ENCODE measurements at places on chromosomes 6 and 20. TPM values are rescaled to one million over a fixed set of nuclear protein-coding genes. Genes with fewer than 3 reads are reported as not detected.
A peak's percentile ranks its signal among the peaks of the same experiment; 100 is the strongest.

The MARCKS gene
- total RNA-seq = 126 TPM

The NINL gene
- total RNA-seq = 34.4 TPM

The SCRT2 gene
- 0.14 TPM for total RNA-seq

The ZBTB22 gene
- total RNA-seq = 14.7 TPM

The MUC21 gene
- total RNA-seq = not detected

- H3K4me3 ChIP-seq = no peak overlapping the region
- no peaks in the 10 kb centered on the region for H3K27me3 ChIP-seq
- DNase-seq = no peak
- H3K36me3 ChIP-seq = no peaks in the 10 kb centered on the region
- H3K27ac ChIP-seq = no peak overlapping the region
- H3K4me1 ChIP-seq = 0 out of 2 replicates have a peak, but pooled peaks cover 2% of the 10 kb centered on the region
Observed at GRCh38 chr6:92648364-92649086, 770.8 kb downstream of the EPHA7 start.

DNA sequence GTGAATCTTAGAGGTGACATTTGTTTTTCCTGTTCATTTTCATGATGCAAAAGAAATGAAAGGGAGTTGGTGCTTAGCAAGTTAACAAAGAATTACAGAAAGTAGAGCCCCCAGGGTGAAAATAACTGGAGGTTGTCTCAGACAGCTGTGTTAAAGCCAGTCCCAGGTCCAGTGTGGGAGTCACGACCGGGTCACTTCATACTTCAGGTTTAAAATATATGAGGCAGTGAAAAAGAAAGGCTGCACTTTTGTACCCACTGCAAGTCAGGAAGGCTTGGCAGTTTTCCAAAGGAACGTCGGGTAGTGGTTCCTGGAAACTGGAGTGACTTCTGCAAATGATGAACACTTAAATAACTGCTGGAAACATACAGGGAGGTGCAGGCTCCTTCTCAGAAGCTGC is 91.5 kb upstream of the THBS2 start:
- H3K36me3 ChIP-seq = no peaks in the 10 kb centered on the region
- no peak for DNase-seq
- H3K4me3 ChIP-seq = no peak overlapping the region
- H3K4me1 ChIP-seq = no peaks in the 10 kb centered on the region
- no peak overlapping the region for H3K27ac ChIP-seq

DNA sequence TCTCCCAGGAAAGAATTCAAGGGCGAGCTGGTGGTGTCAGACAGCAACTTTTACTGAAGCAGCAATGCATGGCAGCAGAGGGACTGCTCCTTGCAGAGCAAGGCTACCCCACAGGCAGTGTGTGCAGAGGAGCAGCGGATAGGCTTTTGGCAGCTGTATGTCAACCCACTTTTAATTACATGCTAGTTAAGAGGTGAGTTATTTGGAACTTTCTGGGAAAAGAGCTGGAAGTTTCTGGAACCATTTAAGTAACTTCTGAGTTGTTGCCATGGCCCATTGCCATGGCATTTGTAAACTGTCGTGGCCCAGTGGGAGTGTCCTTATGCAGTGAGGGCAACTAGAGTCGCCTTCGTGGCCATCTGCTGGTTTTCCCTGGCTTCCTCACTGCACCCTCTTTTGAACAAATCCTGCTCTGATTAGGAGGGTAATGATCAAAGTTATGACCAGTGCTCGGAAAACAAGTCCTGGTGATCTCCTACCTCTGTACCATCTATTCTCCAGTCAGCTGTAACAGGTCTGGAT is 34.0 kb downstream of the BPIFB4 start:
- peaks cover 8% of the 10 kb centered on the region for H3K27me3 ChIP-seq
- H3K27ac ChIP-seq = no peak overlapping the region
- H3K4me1 ChIP-seq = no peaks in the 10 kb centered on the region

DNA sequence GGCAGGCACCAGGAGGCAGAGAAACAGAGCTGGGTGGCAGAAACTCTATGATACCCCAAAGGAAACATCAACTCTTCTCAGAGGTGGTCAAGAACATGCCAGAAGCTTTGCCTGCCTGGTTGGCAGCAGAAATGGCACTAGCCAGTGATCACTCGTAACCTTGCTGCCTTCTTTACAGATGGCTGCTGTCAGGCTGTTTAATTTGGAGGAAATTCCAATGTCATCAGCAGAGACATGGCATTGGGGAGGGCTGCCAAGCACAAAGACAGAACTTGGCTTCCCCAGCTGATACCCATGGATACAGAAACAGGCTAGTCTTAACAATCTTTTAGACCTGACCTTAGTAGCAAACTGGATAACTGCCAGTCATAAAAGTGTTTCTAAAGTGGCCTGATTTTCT is 153.6 kb downstream of the GMPR start:
- no peaks in the 10 kb centered on the region for H3K27me3 ChIP-seq
- H3K27ac ChIP-seq = no peak overlapping the region
- no peaks in the 10 kb centered on the region for H3K4me1 ChIP-seq
- no peak overlapping the region for H3K4me3 ChIP-seq
- H3K36me3 ChIP-seq = no peaks in the 10 kb centered on the region

DNA sequence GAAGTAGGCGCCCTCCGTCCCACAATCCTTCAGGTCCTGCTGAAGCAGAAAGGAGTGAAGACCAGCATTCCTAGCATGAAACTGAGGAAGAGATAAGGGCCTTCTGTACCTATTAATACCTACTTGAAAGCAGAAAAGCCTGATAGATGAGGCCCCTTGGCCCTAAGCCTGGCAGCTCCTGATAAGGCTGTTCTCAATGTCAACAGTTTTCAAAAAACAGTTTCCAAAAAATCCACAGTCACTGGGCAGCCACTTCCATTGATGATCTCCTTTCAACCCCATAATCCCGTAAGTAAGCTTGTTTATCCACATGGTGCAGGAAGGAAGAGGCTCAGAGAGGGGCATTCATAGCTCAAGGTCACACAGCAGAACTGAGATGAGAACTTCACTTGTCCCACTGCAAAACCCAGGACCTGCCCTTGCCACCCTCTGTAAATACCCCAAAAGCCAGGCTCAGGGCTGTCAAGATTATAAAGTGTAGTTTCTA is 2.8 kb upstream of the E2F1 start:
- H3K4me1 ChIP-seq = peaks cover 27% of the 10 kb centered on the region
- H3K4me3 ChIP-seq = no peak overlapping the region
- no peak for DNase-seq
- H3K27me3 ChIP-seq = peaks cover 30% of the 10 kb centered on the region
- no peaks in the 10 kb centered on the region for H3K36me3 ChIP-seq

GRCh38 chr6:37308069-37308815 is 45.5 kb upstream of the RNF8 start:
- no peak overlapping the region for H3K27ac ChIP-seq
- no peaks in the 10 kb centered on the region for H3K27me3 ChIP-seq
- H3K4me3 ChIP-seq = no peak overlapping the region
- no peak for DNase-seq

DNA sequence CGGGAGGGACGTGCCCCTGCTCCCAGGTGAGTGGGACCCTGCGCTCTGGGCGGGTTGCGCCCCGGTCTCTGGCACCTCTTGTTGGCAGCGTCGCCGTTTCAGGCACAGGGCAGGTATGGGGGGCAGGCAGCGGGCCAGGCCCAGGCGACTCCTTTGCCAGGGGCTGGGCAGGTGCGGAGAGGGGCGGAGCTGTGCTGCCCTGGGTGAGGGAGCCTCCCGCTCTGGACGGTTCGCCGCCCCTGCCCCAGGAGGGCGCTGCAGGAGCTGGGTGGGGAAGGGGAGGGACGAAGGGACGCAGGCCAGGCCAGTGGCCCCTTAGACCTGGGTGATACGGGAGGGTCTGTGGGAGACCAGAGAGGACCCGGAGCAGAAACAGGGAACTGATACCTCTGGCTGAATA is 663.9 kb upstream of the DEFB115 start:
- H3K4me3 ChIP-seq = no peak overlapping the region
- DNase-seq = peak; percentile 69
- no peaks in the 10 kb centered on the region for H3K27me3 ChIP-seq
- no peaks in the 10 kb centered on the region for H3K4me1 ChIP-seq
- no peak overlapping the region for H3K27ac ChIP-seq

DNA sequence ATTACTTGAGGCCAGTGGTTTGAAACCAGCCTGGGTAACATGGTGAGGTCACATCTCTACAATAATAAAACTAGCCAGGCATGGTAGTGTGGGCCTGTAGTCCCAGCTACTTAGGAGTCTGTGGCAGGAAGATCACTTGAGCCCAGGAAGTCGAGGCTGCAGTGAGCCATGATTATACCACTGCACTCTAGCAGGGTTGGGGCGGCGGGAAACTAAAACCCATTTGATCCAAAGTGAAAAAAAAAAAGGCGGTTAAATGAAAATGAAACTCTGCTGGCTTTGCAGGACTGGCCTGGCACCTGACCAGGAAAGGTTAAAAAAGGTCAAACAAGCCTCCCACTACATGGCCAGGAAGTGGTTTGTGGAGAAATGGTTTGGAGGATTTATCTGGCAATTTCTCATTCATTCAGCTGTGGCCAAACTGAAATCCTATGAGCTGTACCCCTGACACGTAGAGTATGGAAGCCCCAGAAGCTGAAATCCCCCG is 36.6 kb downstream of the MTRES1 start:
- peaks cover 61% of the 10 kb centered on the region for H3K4me1 ChIP-seq
- no peak for DNase-seq
- peak overlapping the region; percentile 45 for H3K27ac ChIP-seq
- no peaks in the 10 kb centered on the region for H3K27me3 ChIP-seq

- H3K36me3 ChIP-seq = no peaks in the 10 kb centered on the region
- peak overlapping the region; percentile 31 for H3K27ac ChIP-seq
- no peaks in the 10 kb centered on the region for H3K27me3 ChIP-seq
- peaks cover 40% of the 10 kb centered on the region for H3K4me1 ChIP-seq
- peak; percentile 36 for DNase-seq
- H3K4me3 ChIP-seq = no peak overlapping the region
Observed at GRCh38 chr6:11277275-11278206, 45.1 kb upstream of the NEDD9 start.

All from WTC11 (cell line).